ENCODE measurements at places on chromosomes 5 and 9.
A peak's percentile ranks its signal among the peaks of the same experiment; 100 is the strongest.

- peak; percentile 48 for DNase-seq
Measured at GRCh38 chr5:68285851-68286611, 70.5 kb downstream of the PIK3R1 start.

GRCh38 chr9:35778496-35778895 lies 12.9 kb upstream of the NPR2 start:
- no peak for DNase-seq

DNA sequence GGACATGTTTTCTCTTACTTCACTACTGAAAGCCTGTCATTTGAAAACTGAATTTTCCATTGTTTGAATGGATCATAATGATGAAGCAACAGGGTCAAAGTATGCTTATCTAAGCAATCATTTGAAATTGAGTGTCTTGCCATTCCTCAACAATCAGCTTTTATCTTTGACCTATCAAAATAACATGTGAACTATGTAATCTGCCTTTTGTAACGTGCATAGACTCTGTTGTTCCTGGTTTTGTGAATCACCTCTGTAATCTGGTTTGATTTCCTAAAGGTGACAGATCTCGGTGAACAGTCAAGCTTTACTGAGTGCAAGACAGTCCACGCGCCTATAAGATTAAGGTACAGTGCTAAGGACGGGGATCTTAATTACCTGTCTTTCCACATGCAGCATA lies 3.3 kb downstream of the MEF2C start:
- DNase-seq, result peak; percentile 14

DNA sequence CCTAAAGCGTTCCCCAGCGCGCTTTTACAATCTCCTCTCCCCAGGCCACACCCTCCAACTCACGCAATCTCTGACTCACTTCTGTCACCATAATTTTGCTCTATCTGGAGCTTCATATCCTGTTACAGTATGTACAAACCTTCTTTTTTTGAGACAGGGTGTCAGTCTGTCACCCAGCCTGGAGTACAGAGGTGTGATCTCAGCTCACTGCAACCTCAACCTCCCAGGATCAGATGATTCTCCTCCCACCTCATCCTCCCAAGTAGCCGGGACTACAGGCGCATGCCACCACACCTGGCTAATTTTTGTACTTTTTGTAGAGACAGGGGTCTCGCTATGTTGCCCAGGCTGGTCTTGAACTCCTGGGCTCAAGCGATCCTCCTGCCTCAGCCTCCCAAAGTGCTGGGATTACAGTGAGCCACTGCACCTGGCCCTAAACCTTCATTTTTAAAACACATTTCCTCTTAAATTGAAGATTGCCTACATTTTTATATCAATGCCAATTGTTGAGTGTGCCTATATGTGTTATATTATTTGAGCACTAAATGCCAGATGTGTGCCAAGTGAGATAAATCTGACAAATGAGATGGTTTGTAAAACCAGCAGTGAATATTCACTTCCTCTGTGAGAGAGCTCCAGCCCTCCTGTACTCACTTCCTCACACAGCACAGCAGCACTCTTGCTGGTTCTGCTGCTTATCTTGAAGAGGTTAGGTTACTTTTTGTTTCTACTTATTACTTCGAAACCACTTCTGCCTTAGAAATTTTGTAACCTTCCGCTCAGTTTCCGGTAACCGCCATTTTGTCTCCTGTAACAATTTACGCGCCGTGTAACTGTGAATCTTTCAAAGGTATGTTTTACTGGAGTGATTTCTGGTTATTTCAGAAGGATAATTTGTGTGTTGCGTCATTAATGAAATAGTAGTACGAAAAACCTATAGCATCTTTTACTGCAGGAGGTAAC lies 57.9 kb downstream of the DOCK8 start:
- DNase-seq, result no peak

- DNase-seq, result no peak
Measured at GRCh38 chr5:150777685-150778084, 872 bp upstream of the SMIM3 start.

DNA sequence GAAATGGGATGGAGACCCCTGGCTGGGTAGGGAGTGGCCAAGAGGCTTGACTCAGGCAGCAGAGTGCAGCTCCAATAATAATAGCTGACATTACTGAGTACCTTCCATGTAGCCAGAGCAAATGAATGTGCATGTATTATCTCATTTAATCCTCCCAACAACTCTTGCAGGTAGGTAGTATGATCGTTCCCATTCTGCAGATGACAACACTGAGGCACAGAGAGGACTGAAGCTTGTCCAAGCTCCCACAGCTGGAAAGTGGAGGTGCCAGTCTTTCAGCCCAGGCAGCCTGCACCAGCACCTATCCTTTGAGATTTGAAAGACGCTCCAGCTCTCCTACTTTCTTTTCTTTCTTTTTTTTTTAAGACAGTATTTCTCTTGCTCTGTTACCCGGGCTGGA lies 87.6 kb downstream of the PCDH1 start:
- DNase-seq, result no peak

DNA sequence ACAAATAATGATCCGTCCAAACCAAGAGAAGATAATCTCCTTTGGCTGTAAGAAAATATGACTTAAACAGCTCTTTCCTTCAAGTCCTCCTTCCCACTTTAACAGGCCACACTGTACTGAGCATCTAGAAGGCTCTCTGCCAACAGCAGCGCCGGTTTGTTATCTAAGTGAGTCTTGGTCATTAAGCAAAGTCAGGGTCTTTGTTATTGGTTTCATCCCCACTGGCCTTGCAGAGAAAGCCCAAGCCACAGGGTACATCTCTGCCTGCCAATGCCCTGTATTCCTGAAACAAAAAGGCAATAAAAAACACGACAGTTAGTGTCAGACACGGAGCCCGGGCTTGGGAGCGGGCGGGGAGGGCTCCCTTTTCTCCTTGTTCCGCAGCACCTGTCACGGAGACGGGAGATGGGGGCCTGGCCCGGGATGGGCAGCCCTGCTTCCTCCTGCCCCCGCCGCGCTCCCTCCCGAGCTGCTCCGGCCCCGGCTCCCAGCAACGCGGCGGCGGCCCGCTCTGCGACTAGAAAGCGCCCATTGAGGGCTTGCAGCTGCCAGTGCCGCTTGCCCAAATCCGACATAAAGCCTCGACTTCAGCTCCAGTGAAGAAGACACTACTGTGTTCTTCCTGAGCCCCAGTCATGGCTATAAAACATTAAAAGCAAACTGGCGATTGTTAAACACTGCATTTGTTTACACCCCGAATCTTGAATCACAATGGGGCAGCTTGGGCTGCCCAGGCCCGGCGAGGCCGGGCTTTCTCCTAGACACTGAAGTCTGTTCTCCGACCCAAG lies 28.1 kb upstream of the PIK3R1 start:
- DNase-seq, result no peak

GRCh38 chr5:143987751-143988560 lies 176.0 kb downstream of the HMHB1 start:
- DNase-seq, result no peak

- DNase-seq, result no peak
Measured at GRCh38 chr9:95725045-95725444, 150.4 kb upstream of the ERCC6L2 start.

- no peak for DNase-seq
Measured at GRCh38 chr9:128770286-128771030, 1.3 kb downstream of the ZER1 start.

All from NCI-H82 (cell line).